Keratinocyte (primary cell): ENCODE measurements at places on chromosomes 6 and 20. TPM values are rescaled to one million over a fixed set of nuclear protein-coding genes. Genes with fewer than 3 reads are reported as not detected.

TRIM31 gene
- 0.06 TPM in 1 of 3 replicates, not detected in the others for polyA plus RNA-seq

SLC35A1 gene
- 7.6 to 25.1 TPM (median 24.0 TPM) in 3 replicates for polyA plus RNA-seq

MAD2L1BP gene
- 34.2 to 48.1 TPM (median 46.5 TPM) in 3 replicates for polyA plus RNA-seq

EPPIN gene
- polyA plus RNA-seq: not detected in 3 replicates

MACROD2 gene
- polyA plus RNA-seq: 0.49 to 0.71 TPM (median 0.52 TPM) in 3 replicates

SIGLEC1 gene
- not detected in 3 replicates for polyA plus RNA-seq

DNA sequence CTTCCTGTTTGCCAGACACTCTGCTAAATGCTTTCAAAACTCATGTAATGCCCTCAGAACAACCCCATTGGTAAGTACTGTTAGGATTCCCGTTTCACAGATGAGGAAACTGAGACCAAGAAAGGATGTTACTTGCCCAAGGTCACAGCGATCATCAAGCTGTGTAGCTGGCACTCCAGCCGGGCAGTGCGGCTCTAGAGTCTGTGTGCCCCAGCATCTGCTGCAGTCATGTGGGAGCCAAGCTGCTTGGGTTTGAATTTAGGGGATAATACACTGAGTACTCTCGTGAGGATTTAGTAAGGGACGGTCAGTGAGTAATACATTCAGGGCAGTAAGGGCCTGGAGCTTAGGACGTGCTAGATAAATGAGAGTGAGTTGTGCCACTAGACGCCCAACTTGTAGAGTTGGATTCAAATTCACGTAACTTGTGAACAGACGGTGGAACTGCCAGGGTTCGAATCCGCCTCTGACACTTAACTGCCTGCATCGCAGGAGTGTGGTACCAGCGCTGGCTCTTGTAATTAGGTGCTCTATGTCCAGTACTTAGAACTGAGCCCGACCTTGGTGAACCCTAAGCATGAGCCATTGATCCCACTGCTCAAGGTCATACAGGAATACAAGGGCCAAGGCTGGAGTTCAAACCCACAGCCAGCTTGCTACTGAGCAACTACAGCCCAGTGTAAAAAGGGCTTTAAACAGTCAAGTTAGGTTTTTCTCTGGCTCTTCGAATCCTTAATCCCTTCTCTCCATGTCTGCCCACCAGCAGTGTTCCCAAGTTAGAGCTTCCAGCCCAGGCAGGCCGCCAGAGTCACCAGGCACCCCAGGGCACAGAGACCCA lies 70.2 kb downstream of the EYA2 start:
- no peak for DNase-seq

DNA sequence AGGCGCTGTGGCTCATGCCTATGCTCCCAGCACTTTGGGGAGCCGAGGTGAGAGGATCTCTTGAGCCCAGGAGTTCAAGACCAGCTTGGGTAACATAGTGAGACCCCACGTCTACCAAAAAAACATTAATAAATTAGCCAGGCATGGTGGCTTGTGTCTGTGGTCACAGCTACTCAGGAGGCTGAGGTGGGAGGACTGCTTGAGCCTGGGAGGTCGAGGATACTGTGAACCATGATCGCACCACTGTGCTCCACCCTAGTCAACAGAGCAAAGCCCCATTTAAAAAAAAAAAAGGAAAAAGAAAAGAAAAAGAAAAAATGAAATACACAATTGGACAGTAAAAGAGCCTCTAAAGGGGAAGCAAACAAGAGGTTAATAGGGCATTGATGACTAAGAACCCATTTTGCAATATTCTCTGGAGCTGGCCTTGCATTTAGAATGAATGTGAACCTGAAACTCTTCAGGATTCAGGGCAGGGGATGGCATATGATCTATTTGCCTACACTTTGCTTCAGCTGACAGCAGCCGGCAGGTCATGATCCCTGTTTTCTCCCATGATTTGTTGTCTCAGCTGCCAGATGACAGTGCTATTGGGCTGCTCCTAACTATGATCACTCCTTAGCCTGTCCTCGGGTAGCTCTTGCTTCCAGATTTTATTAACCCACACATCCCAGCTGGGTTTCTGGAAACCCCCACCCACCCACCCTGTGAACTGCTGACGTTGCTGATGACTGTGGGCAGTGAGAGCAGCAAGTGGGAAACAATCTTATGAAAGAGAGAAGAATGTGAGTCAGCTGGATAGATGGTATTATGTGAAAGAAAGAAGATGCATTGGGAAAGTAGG lies 83.8 kb upstream of the ELOVL5 start:
- DNase-seq: no peak

GRCh38 chr6:6760002-6760401 lies 171.5 kb downstream of the LY86 start:
- DNase-seq: no peak

DNA sequence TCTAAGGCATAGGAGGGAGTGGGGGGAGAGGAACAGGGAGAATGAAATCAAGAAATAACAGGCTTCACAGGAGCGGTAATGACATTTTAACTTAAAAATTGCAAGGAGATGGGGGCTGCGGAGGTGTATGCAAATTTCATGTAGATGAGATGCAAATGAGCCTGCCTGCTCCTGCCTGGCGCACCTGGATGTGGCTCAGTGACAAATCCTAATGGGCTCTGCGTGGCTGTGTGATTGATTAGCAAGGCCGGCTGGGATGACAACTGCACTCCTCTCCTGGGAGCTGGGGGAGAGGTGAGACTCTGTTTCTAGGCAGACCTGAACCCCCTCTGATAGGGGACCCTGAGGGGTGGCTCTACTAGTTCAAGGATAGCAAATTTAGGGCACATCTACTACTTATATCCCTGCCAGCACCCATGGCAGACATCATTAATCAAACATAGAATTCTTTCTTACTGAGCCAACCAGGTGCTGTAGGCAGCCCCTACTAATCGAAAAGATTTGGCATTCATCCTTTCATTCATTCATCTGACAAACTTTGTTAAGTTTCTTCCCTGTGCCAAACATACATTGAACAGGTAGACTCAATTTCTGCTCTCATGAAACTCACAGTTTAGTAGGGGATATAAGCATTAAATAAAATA lies 38.4 kb upstream of the TGM2 start:
- no peak for DNase-seq

- no peak for DNase-seq
Observed at GRCh38 chr20:37529968-37530600, 2.4 kb upstream of the BLCAP start.

DNA sequence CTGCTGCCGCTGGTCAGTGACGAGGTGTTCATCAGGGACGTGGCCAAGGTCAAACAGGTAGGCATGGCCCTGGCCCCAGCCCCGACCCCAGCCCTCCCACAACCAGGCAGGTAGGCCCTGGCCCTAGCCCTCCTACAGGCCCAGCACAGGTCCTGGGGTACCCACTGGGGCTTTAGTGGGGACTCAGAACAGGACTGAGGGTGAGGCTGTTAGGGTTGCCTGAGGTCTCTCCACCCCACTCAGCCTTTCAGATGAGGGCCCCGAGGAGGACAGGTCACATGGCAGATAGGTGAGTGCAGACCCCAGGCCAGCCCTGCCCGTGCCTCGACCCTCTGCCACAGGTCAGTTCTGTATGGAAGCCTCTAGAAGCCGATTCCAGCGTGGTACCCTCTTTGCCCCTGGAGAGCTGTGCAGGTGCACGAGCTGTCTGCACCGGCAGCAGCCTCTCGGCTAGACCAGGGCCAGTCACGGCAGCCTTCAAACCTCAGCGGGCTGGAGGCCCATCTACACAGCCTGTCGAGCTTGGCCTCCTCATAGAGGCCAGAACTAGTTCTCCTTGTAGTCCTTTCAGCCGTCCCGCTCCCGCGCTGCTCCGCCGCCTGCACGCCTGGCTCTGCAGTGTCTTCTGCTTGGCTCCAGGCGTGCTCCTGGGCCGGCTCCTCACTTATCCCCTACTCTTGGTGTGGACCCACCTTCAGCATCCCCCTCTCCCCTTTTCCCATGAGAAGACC lies 35.5 kb downstream of the PYGB start:
- no peak for DNase-seq

DNA sequence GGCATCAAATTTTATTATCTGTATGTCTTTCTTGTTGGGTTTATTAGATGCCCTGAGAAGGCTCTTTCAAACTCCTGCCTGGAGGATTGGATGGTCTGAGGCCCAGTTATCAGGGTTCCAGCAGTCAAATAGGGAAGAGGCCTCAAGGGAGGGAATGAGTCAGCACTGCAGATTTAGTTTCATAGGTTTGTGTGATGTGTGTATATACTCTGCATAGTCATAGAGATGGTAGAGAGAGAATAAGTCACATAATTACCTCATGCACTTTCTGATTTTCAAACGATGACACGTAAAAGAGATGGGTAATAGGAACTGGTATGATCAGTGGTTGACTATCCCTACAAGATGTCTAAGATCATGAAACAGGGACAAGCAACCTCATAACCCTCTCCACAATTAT lies 82.1 kb downstream of the ADAT2 start:
- no peak for DNase-seq

- DNase-seq: no peak
Observed at GRCh38 chr20:2729251-2729713, 36.7 kb downstream of the EBF4 start.

DNA sequence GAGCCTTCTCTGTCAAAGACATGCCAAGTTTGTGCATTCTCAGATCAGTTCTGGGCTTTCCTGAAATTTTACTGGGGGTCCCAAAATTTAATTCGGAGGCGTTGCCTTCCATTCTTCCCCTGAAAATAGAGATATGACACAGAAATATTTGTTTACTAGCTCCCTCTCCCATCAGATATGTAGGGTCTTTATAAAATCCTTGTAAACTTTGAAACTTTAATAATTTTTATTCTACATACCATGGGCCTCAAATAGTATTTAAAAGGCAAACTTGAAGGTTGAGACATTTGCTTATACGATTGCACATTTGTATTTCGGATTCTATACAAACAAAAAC lies 54.6 kb downstream of the IL20RA start:
- no peak for DNase-seq

GRCh38 chr6:116568821-116569755 lies 2.2 kb upstream of the RWDD1 start:
- no peak for DNase-seq

- no peak for DNase-seq
Observed at GRCh38 chr6:155313602-155314091, 637 bp downstream of the TFB1M start.

DNA sequence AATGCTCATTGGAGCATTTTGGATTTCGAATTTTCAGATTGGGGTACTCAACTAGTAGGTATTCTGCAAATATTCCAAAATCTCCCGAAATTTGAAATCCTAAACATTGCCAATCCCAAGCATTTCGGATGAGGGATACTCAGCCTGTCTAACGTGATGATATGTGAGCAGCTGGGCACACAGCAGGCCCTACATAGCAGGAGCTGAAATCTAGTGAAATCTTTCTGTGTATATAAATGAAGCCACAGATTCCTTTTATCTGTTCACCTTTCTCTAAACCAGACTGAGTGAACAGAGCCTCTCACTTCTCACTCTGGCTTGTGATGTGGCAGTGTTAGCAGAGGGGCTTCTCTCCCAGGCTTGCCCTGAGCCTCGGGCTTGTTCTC lies 17.8 kb downstream of the STX16 start:
- DNase-seq: no peak

DNA sequence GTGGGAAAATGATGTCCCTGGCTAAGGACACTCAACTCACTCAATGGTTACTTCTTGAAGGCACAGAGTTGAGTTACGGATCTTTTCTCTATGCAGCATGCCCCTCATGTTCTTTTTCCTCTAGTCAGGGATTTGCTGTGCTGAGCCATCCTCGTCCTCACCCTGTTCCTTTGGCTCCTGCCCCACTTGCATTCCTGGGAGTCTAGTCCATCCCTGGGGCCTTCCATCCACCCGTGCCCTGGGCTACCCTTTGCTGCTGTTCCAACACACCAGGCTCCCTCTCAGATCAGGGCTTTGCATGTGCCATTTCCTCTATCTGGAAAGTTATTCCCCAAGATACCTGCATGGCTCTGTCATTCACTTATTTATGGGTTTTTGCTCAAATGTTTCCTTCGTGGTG lies 13.3 kb upstream of the KCNG1 start:
- no peak for DNase-seq

DNA sequence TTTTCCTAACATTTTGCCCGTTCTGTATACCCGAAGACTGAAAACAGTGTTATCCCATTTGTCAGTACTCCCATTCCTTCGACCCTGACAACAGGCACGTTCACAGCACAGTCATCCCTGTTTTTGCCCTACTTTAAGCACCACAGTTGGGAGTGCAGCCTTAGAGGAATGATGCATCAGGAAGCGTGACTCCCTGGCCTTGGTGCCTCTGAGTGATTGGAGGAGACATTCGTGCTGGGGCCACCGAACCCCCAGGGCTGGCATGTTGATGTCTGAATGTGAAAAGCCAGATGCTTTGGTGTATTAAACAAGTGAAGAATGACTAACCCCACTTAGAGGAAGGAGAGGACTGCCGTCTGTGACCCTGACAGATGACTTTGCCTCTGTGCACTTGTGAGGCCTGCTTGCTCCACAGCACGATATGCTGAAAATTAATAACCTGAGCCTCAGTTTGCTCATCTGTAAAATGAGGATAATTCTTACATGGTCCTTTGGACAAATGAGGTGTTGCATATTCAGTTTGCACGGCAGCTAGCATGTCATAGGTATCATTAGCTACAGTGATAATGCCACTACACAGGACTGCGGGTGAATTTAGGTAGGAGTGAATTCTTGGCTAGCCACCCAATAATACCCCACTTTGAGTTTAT lies 36.0 kb downstream of the STK35 start:
- DNase-seq: no peak

DNA sequence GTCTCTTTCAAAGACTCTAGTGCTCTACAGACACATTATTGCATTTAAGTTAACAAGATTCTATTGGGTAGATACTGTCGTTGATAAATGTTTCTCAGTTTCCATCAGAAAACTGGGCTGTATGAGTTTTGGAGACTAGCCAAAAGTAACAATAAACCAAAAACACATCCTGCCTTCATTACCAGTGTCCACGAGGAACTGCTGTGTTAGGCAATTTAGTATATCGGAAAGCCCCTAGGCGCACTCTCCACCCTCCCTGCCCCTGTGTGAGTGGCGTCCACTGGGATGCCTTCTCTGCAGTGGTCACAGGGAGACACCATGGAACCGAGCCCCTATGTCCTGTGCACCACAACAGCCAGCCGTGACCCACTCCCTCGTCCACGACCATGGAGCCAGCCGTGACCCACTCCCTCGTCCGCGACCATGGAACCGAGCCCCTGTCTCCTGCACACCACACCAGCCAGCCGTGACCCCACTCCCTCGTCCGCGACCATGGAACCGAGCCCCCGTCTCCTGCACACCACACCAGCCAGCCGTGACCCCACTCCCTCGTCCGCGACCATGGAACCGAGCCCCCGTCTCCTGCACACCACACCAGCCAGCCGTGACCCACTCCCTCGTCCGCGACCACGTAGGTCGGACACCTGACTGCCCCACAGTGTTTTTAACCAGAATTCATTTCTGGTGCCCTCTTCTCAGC lies 35.3 kb downstream of the DLL1 start:
- no peak for DNase-seq

DNA sequence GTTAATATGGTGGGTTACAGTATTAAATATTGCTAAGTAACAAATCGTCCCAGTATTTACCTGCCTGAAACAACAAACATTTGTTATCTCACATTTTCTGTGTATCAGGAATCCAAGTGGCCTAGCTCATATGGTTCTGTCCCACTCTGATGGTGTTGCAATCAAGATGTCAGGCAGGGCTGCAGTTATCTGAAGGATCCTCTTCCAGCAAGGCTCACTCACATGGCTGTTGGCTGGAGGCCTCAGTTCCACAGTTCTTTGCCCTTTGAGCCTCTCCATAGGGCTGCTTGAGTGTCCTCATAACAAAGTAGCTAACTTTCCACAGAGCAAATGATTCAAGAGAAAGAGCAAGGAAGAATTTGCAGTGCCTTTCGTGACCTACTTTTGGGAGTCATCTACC lies 17.7 kb downstream of the RAB22A start:
- no peak for DNase-seq
